NCI-H2227 treated with DMSO at 0.1 percent for 48 hours (cell line): ENCODE measurements at places on chromosomes 3 and 15.
A peak's percentile ranks its signal among the peaks of the same experiment; 100 is the strongest.

DNA sequence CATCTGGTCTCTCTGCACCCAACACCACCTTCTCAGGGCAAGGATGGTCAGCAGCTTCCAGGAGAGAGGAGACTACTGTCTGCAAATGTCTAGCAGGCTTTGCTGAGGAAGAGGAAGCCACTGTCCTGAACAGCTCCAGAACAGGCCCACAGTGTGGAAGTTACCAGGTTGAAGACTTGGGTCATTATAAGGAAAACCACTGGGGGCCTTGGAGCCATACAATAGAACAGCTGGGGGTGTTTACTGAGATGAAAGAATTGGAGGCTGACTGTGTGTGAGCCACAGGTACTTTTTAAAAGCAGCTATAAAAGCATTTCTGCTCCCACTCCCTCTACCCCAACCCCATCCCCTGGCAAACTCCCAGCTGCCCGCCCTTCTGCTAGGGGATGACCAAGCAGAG, 24.2 kb downstream of the SRGAP3 start:
- no peak for DNase-seq

GRCh38 chr3:48655606-48656005, 7.1 kb downstream of the CELSR3 start:
- DNase-seq: no peak

- peak; percentile 48 for DNase-seq
Measured at GRCh38 chr15:45458746-45459403, 63.7 kb downstream of the SLC30A4 start.

DNA sequence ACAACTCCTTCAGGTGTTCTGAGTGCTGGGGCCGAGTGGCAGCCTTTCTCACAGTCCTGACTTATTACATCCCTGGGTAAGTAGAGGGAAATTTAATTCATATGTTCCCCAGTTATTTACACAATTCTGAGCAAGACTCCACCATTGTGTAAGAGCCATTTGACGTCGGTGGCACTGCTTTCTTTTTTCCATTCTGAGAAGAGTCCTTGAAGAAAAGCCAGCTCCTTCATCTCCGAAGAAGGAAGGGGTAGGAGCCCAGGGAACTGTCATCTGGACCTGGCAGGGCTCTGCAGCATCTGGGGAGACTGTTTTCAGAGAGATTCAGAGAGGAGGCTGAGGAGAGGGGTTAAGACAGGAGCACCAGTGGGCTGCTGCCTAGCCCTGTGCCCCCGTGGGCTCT, 22.6 kb upstream of the MASP1 start:
- DNase-seq: no peak

GRCh38 chr3:77407441-77407840, 367.5 kb downstream of the ROBO2 start:
- no peak for DNase-seq

DNA sequence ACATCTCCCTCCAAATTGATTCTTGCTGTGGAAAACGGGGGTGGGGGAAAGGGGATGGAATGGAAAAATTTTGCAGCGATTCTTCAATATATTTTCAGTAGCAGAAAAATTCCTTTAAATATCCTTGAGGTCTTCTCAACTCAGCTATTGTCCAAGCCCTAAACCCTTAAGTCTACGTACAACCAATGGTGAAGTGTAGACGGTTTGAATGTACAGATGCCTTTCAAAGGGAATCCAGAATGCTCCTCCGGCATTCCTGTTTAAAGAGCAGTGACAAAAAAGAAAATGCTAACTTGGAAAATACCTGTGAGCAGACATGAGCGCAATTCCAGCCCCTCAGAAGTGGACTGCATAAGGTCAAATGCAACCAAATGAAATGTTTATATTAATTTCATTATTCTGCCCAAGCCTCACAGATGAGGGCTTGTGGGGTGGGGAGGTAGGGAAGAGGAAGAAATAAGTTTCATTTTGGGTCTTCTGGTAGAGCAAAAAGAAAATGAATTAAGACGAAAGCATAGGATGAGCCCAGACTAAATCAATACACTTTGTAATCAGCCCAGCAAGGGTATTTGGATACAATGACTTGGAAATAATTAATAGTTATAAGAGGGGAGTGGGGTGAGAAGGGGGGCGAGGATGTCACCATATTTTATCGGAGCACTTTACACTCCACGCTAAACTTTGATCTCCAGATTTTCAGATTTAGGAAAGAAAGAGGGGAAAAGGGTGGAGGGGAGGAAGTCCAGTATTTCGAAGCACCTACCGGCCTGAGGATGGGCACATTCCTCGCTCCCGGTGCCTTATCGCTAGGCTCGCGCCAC, 2.7 kb downstream of the FOXP1 start:
- DNase-seq: no peak

DNA sequence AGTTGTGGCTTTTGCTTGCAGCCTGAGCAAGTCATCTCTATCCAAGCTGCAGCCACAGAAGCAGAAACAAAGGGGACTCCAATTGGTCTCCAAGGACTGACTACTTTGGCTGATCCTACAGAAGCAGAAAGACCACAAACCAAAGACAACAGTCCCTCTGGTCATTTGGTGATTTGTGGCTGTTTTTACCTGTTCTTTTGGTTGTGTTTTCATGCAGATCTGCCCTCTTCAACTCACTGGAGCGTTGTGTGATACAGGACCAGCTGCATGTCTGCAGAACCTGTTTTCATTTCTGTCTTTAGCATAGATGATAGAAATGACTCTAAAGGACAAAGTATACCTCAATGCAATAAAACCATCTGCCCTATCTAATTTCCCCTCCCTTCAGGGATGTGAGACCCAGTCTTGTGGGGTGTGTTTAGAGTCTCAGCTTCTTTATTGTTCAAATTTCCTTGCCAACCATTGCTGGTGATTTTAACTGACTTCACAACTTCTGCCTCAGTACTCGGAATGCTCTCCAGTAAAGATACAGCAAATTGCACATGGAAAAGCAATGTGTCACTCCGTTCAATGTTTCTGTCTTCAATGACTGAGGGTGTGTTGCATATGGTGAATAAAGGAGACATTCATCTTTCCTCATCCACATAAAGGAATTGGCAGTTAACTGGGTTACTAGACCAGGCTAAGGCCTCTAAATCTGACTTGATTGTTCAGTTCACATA, 48.9 kb upstream of the SLC7A14 start:
- DNase-seq: no peak

GRCh38 chr3:11643201-11643603, 513 bp downstream of the VGLL4 start:
- DNase-seq: no peak

GRCh38 chr15:76865548-76865991, 39.6 kb downstream of the SCAPER start:
- DNase-seq: no peak

DNA sequence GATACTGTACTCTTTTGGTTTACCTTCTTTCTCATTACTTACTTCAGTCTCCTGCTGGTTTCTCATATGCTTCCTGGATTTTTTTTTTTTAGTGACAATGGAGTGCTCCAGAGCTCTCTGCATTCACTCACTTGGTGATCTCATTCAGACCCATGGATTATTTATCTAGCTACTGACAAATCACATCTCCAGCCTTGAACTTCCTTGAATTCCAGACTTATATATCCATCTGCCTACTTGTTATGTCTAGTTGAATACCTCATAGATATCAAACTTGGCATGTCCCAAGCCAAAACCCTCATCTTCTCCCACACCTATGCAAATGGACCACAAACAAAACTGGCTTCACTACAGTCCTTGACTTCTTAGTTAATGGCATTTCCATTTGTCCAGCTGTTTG, 234.7 kb upstream of the ZPLD1 start:
- no peak for DNase-seq

DNA sequence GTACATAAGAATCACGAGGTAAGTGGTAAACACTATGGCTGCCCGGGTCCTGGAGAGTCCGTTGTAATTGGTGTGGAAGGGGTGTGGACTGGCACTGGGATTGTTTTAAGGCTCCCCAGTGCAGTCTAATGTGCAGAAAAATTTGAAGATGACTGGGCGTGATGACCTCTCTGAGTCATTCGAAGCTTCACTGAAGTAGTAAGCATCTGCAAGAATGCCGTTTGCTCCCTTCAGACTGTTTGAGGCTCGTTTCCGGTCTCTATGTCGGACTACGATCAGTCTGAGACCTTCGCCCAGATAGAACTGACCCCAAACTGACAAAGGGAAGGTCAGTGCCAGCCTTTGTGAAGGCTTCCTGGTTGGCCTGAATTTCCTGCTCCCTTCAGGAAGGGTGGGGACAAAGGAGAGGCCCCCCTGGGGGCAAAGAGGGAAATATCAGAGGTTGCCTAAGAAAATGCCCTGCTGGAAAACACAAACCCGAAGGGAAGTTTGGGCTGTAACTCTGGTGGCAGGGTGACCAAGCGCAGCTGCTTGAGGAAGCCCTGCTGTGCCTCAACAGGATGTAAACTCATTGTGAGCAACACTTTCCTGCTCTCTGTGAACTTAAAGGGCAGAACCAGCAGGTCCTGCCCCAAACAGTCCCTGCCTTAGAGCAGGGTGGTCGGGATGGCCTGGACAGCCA, 34.6 kb downstream of the BTD start:
- DNase-seq: no peak

DNA sequence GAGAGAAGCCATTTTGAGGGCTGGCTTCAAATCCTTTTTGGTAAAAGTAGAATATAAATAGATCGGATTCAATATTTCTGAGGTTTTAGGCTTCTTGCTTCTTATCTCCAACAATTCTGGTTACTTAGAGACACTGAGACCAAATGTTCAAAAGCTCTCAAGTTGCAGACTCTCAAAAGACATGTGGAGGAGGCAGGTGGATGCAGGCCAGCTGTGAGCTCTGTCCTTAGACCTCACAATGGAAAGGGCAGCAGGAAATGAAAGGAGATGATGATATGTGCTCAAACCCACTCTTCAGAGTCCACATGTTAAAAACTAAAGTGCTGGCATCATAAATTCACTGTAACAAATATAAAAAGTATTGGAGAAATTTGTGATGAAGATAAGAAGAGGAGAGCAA, 424.9 kb upstream of the ALCAM start:
- no peak for DNase-seq

DNA sequence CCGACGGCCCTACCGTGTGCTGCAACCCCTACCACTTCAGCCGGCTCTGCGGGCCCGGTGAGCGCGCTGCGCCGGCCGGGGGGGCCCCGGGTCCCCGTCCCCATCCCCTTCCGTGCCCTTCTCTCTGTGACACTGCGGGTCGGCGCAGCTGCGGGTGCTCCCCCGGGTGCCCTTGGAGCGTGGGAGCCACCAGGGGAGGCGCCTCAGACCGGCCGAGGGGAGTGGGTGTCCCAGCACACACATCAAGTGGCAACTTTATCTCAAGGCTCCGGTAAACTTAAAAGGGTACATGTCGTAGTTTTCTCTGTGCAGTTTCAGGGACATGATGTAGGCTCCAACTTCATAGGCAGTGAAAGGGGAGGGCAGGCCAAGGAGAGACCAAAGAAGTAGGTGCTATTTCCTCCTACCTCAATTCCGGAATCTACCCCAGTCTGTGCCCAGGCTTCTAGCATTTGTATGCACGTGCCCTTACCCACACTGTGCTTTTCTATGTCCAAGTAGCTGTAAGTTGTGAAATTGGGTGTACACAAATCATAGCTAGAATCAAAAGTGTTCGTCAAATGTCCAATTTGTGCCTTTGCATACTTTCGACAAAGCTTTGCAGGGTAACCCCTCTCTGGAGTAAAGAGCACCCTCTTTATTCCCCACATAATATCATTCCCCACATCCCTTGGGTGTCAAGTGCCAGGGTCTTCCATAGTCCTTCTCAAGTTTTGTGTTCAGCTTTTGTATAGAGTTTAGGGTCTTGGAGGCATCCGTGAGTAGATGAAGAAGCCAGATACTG, 2.2 kb downstream of the SMAD6 start:
- no peak for DNase-seq

DNA sequence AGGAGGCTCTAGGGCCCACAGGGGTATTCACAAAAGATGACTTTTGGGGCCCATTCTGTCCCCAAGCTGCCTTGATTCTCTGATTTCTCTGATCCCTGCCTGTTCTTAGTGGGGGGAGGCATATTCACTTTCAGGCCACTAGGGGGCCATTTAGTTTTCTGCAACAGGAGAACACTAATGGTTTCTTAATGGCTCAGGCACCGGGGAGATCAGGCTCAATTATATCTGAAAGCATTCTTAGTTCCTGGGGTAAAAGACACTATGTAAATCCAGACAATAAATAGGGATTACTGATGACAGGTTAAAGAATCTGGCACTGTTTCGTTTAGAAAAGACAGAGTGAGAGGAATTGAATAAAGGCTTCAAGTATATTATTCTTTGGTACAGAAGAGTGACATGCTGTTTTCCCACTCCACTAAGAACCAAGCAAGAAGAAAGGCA, 2.5 kb upstream of the INAFM2 start:
- DNase-seq: peak; percentile 59

GRCh38 chr3:186151077-186151971, 42.4 kb upstream of the ETV5 start:
- DNase-seq: no peak

DNA sequence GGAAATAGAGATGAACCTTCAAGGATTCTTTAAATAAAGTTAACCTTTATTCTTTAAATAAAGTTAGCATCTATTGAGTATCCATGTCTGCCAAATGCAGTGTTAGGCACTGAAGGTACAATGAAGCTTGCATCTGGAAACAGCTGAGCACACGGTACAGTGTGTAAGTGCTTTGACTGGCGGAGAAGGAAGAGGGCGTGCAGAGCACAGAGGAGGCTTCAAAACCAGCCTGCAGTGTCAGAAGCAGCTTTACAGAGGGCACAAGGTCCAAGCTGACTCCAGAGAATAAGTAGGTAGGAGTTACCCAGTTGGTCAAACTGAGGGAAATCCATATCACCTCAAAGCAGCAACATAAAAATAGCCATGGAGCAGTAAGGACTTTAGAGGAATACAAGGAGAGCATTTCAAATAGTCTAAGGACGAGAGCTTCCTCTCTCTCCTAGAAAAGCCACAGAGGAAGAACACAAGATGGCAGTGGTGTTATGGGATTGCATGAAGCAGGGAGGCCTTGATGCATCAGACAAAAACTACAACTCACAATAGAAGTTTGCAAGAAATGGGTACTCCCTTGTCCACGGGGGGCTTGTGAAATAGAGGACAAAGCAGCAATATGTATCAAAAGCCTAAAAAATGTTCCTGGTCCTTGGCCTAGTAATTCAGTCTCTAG, 60.3 kb upstream of the PPP2R3A start:
- no peak for DNase-seq

GRCh38 chr15:56227306-56227705, 16.4 kb downstream of the RFX7 start:
- DNase-seq: no peak

GRCh38 chr3:64095802-64096201, 72.5 kb upstream of the PSMD6 start:
- DNase-seq: no peak
